ENCODE measurements at places on chromosomes 2 and 18.

- no peak for DNase-seq
Observed at GRCh38 chr2:186347472-186347871, 138.6 kb upstream of the ZC3H15 start.

GRCh38 chr18:53534203-53534602, 690.3 kb downstream of the MBD2 start:
- DNase-seq, result no peak

GRCh38 chr2:38467768-38468455, 90.8 kb upstream of the ATL2 start:
- no peak for DNase-seq

GRCh38 chr2:127655209-127656073, 9.5 kb downstream of the GPR17 start:
- no peak for DNase-seq

- no peak for DNase-seq
Observed at GRCh38 chr2:54758951-54759350, 35.5 kb downstream of the EML6 start.

- DNase-seq, result no peak
Observed at GRCh38 chr18:9055185-9055584, 47.3 kb upstream of the NDUFV2 start.

GRCh38 chr18:6579486-6579885, 150.0 kb upstream of the ARHGAP28 start:
- DNase-seq, result no peak

DNA sequence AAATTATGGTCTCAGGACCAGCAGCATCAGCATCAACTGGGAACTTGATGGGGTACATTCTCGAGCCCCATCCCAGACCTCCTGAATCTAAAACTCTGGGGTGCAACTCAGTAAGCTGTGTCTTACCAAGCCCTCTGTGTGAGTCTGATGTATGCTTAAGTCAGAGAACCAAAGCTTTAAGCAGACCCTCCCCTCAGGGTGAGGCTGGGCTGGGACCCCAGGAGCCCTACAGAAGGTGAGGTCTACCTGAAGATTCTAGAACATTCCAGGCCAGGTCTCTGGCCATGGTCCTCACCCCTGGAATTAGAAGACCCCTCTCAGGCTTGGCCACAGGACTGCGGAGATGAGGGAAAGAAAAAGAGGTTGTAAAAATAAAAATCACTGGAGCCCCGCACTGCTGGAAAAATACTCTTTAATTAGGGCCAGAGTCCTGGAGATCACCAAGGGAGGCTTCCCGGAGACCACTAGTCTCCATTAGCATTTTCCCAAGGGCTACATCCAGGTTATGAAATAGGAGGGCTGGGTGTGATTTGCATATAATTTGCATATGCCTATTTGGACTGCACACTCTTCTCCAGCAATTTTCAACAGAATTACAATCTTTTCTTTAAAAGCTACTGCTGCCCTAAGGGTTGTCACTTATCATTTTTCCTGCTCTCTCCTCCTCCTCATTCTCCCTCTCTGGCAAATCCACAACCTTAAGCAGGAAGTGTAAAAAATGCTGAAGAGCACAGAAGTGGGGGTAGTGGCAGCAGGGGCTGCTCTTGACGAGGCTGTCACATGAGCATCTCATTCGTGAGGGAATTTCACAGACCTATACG, 100.2 kb downstream of the ZBTB7C start:
- no peak for DNase-seq

GRCh38 chr2:240775905-240776304, 44.1 kb downstream of the KIF1A start:
- DNase-seq, result no peak

DNA sequence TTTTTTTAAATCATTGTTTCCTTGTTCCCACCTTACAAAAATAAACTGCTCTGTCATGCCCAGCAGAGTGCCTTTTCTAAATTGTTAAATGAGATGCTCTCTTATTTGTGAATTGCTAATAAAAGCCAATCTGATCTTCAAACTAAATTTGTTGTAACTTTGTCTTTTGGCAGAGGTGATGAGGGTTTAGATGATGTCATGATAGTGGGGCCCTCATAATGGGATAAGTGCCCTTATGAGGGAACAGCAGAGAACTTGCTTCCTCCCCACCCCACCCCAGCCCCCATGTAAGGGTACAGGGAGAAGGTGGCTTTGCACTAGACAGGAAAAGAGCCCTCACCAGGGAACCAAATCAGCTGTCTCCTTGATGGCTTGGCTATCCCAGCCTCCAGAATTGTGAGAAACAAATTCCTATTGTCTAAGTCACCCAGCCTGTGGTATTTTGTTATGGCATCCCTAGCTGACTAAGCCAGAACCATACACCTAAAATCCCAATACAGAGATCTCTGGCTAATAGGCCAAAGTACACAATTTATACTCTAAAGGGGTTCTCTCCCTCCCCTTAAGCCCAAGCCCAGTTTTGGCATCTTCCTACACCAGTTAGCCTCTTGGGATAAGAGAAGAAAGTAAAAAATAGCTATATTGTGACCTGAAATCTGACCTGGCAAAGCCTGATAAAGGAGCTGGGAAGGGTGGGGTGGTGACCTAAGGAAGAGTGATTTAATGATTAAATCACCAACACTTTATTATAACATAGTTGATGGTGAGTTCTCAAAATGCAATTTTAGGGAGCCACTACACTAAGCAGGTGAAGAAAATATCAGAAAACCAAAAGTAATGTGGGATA, 40.3 kb upstream of the HNRNPA3 start:
- no peak for DNase-seq

- no peak for DNase-seq
Observed at GRCh38 chr2:215332872-215333595, 21.2 kb downstream of the ATIC start.

DNA sequence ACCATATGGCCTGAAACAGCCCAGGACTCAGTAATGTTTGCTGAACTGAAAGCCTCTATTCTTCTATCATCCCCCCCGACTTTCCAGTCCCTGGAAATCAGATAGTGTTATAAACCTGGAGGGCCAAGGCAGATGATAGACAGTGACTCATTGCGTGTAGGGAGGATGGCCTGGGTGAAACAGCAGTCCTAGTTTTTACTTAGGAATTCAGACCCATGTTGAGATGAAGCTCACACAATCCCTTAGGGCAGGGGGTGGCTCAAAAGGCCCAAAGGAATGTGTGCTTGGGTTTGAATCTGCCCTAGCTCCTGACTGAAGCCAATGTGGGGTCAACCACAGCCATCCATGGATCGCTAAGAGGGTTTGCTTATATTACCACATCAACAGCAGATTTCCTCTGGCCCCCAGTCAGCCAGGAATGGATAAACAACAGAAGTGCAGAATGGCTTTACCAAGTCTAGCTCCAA, 43.9 kb upstream of the STPG4 start:
- DNase-seq, result no peak

- no peak for DNase-seq
Observed at GRCh38 chr2:101879466-101879865, 112.3 kb upstream of the IL1R2 start.

GRCh38 chr2:199458806-199459285, 1.1 kb upstream of the SATB2 start:
- DNase-seq, result no peak

- no peak for DNase-seq
Observed at GRCh38 chr18:32732165-32732564, 40.7 kb downstream of the KLHL14 start.

DNA sequence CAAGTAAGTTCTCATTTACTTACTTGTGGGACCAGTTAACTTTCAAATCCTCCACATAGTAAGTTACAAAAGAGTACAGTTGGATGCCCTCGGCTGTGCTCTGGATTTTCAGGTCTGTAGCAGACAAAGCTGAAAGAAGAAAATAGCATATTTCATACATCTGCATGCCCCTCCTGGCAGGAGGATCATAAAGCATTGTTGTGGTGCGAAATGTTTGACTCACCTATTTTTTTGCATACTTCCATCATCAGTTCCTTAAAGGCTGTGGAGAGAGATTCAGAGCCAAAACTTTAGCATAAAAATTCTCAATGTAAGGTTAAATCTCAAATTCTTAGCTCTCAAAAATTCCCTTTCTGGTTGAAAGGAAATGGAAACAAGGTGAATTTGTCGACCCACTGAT, 70.8 kb upstream of the LPIN2 start:
- DNase-seq, result no peak

- DNase-seq, result no peak
Observed at GRCh38 chr18:79949697-79950487, 1.6 kb downstream of the SLC66A2 start.

- no peak for DNase-seq
Observed at GRCh38 chr2:239368906-239369552, 31.8 kb downstream of the HDAC4 start.

DNA sequence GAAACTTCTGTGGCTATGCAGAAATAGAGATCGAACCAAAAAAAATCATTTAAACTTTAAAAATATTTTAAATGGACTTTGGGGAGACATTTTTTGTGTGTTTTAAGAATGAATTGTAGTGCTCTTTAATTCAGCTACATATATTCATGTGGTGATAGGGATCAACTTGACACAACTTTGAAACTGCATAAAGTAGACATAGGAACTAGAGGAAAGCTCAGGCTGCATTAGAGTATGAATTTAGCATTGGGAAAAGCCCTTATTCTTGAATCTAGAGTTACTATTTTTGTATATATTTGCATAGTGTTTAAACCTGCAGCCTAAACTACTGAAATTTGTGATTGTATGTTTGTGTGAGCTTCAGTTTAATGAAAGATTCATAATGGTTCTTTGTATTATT, 78.3 kb downstream of the SLC39A10 start:
- no peak for DNase-seq

GRCh38 chr2:220078439-220078838, 451.0 kb downstream of the SLC4A3 start:
- no peak for DNase-seq

- DNase-seq, result no peak
Observed at GRCh38 chr2:71589763-71590162, 136.4 kb downstream of the DYSF start.

DNA sequence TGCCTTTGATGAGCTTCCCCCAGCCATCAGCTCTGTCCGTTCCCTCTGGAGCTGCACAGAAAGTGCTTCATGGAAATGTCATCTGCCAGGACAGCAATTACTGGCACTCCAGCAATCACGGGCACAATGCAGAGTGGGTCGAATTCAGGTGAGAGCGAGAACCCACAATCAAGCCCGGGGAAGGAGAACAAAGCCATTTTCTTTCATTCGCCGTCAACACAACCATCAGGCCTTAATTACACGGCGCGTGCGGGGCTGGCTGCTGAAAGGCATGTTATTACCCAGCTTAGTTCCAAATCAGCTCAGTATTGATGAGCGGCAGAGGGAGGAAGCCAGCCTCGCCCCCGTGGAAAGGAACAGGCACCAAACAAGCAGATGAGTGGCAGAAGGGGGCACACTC, 143.9 kb downstream of the MYT1L start:
- no peak for DNase-seq

DNA sequence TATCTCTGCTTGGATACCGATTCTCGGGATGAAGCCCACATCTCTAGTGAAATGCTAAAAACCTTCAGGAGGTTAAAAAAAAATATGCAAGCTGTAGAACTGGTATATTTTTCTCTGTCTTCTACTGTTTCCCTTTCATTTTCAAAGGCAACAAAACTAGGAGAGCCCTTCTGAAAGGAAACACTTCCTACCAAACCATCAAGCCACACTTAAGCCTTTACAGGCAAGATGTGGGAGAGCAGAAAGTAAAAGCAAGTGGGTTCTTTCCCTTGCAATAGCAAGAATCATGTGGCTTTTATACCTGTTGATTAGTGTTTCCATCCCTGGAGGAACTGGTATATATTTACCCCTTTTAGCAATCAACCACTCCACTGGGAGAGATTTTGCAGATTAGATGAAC, 147.9 kb upstream of the ACAA2 start:
- no peak for DNase-seq

GRCh38 chr2:162318328-162319180, at the start of gene IFIH1:
IFIH1 (minus strand) TSS chr2:162318684; CDS start chr2:162318307, 377 bp downstream.
- peak; percentile 75 for DNase-seq

- no peak for DNase-seq
Observed at GRCh38 chr2:128601298-128602037, 282.8 kb upstream of the HS6ST1 start.

DNA sequence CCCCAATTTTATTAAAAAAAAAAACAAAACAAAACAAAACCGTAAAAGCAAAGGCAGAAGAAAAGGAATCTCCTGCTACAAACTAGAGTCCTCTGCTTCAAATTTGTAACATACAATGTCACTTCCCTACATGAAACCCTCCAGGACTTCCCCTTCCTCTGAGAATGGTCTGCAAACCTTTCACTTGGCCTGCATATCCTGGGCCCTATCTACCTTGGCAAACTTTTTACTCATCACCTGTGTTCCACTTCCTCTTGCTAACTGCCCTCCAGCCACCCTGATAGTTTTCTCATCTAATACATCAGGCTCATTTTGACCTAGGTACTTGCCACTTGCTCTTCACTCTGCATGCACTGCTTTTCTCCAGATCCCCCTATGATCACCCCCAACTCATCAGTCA, 255.5 kb downstream of the ETAA1 start:
- no peak for DNase-seq

DNA sequence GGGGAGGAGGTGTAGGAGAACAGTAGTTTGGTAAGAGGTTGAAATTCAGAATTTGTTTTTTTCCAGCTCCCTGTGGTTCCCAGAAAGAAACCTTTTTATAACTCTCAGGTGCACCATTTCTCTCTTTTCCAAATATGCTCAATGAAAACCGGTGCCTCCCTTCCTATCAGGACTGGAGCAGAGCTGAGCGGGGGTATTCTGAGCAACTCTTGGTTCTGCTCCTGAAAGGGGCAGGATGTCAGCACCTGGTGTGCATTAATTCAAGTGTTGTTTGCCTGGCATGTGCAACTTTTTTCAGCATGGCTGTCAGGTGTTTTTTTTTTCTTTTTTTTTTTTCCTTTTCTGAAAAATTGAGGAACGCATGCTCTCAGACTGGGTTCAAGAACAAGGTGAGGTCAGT, 74.1 kb downstream of the MAPK4 start:
- DNase-seq, result no peak

DNA sequence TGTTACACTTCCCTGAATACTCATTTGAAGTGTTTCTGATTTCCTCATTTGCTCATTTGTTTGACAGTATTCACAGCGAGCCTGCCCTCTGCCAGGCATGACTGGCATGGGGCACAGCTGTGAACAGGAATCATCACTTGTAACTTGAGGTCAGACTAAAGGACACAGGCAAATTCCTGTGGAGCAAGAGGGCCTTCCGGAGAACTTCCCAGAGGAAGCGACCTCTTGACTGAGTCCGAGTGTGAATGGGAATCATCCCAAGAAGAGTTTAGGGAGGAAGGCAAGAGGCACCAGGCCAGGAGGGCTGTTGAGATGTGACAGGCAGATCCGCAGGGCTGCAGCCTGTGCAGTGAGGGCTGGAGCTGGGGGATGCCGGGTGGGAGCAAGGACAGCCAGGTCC, 45.4 kb downstream of the LIMS1 start:
- DNase-seq, result no peak

GRCh38 chr18:8794934-8795280, 89.6 kb downstream of the MTCL1 start:
- DNase-seq, result no peak

- DNase-seq, result no peak
Observed at GRCh38 chr18:48915626-48916425, 34.9 kb downstream of the SMAD7 start.

- no peak for DNase-seq
Observed at GRCh38 chr2:239113615-239114014, 265.7 kb downstream of the TWIST2 start.

- DNase-seq, result no peak
Observed at GRCh38 chr2:18900691-18901141, 311.3 kb upstream of the NT5C1B start.

GRCh38 chr2:190301032-190301431, 18.6 kb downstream of the HIBCH start:
- no peak for DNase-seq

- no peak for DNase-seq
Observed at GRCh38 chr2:181672255-181673008, 7.9 kb downstream of the NEUROD1 start.

- no peak for DNase-seq
Observed at GRCh38 chr2:165115258-165115657, 88.6 kb downstream of the SCN3A start.

Measured in stimulated activated naive CD4-positive, alpha-beta T cell treated with Interleukin-2 at 50 U/mL for 16 hours (primary cell).